ENCODE measurements at places on chromosomes 2 and 18.

- DNase-seq, result no peak
These were observed 177.2 kb upstream of the SCN7A start for GRCh38 chr2:166671235-166671634.

DNA sequence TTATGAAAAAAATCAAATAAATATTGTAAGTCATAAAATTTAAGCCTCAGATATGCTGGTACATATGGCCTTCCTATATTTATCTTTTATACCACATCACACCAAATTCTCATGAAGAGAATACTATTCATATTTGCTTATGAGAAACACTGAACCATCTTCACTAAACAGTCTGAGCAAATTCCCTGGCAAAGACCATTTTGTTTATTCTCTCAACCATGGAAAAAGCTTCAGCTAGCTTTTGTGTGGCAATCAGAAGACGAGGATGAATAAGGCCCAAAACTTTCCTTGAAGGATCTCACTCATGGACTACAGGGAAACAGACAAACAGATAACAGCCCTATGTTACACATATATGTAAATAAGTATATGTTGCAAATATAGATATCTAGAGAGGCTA lies 252.1 kb downstream of the TMX3 start:
- no peak for DNase-seq

GRCh38 chr2:55923091-55923981 lies at the start of gene EFEMP1:
Gene EFEMP1, minus strand, starts transcription at chr2:55923782. Its CDS starts 1,342 bp downstream, at chr2:55922440.
- DNase-seq, result no peak

DNA sequence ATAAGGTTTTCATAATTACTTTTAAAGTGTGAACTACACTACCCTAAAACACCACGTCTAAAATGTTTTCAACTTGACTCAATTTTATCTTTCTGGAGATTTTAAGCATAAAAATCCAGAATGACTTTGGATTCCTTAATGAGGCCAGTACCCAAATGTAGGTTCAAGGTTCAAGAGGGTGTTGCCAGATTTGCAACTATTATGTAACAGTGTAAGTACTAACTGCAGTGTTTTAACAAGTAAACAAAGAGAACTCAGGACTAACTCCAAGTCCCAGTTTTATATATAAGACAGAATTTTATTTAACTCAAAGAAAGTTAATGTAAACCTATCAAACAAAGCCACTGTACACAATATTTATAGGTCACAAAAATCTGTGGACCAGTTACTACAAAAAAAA lies 5.7 kb downstream of the HIBCH start:
- DNase-seq, result no peak

- DNase-seq, result no peak
These were observed 70.2 kb upstream of the PIEZO2 start for GRCh38 chr18:11219571-11219970.

- DNase-seq, result no peak
These were observed 30.4 kb downstream of the TMEM178A start for GRCh38 chr2:39696101-39696553.

- no peak for DNase-seq
These were observed 115.8 kb downstream of the PIGN start for GRCh38 chr18:62071071-62071470.

- DNase-seq, result peak; percentile 77
These were observed 53.6 kb downstream of the PKDCC start for GRCh38 chr2:42101206-42102023.

DNA sequence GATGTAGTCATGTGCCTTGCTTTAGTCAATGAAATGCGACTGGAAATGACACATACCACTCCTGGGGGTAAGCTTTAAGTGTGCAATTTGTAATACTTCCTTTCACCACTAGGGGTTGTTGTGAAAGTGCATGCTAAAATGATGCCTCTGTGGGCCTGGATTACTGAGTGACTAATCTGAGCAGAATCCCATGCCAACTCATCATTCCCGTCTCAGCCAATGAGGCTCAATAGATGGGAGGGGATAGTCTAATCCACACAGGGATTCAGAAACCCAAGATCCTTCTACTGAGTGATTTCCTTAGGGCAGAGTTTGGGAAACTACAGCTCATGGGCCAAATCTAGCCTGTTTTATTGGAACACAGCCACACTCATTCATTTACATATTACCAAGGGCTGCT lies 54.0 kb downstream of the HRH4 start:
- DNase-seq, result no peak

DNA sequence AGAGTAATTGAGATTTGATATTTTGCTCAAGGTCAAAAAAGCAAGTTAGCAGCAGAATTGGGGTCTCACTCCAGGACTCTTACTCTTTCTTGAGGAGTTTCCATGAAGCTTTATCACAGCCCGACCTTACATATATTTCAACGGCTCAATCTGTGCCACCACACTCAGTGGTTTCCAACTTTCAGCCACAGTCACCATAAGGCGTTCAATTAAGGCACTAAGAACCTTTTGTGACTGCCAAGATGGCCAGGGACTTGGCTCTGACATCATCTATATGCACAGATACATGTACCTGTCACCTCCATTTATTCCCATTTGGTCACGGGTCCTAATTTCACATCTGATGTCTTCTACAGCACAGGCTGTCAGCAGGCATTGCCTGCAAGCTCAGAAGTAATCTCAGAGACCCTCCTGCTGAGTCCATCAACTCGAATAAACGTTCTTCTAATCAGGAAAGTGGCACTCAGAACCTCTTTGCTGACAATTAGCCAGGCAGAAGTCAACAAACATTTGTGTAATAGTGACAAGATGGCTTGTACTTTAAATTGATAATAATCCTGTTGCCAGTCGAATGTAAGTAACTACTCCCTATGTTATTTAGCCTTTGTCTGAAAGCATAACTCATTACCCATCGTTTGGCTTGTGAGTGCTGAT lies 16.1 kb downstream of the DYTN start:
- no peak for DNase-seq

Data from H1 (cell line).